ENCODE measurements at places on chromosomes 5 and 9.

DNA sequence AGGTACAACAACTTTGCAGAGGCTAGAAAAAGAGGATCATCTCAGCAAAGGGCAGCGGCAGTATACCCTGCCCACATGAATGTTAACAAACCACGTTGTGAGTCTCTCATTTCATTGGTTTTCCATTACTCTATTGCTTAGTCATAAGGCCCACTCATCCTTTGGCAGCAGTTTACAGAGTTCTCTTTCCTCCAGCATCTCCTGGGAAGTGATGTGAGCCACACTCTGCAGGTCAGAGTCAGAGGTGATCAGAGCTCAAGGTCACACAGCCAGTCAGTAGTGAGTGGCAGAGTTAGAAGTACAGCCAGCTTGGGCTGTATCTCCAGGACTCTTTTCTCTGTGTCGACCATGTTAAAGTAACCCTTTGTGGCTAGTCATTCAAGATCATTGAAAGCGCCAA is 599.6 kb upstream of the GRAMD2B start:
- DNase-seq: no peak

DNA sequence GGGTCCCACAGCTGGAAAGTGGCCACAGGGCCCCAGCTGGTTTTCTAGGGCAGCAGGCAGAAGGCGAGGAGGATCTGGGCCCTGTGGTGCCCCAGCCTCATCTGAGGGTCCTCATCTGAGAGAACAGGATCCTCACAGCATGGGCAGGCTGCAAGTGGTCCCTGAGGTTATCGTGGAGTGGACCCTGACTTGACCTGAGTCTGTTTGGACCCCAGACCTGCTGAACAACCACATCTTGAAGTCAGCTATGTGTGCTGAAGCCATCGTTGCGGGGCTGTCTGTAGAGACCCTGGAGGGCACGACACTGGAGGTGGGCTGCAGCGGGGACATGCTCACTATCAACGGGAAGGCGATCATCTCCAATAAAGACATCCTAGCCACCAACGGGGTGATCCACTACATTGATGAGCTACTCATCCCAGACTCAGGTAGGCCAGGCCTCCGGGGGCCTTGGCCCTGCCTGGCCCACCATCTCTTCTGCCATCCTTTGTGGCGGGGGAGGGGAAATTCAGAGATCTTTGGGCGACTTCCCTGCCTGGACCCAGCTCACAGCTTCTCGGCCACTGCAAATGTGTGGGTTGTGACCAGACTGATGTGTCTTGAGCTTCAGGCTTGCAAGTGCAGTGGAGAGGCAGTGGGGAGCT is 24.0 kb downstream of the TGFBI start:
- no peak for DNase-seq

DNA sequence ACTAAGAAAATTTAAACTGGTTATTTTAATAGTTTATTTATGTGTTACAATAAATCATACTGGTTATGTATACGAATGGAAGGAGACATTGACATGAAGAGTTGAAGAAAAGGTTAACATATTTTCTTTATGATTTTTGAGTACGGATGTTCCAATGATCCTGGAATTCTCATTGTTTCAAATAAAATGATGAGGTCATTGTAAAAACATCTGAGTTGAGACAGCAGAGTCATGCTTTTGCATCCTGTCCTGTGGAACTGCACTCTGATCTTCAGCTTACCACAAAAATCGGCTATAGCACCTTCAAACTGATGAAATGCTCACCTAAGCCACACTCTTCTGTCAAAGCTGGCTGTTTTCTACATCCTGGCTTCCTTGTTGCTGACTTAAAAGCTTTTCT is 67.8 kb downstream of the PTCD2 start:
- peak; percentile 51 for DNase-seq

DNA sequence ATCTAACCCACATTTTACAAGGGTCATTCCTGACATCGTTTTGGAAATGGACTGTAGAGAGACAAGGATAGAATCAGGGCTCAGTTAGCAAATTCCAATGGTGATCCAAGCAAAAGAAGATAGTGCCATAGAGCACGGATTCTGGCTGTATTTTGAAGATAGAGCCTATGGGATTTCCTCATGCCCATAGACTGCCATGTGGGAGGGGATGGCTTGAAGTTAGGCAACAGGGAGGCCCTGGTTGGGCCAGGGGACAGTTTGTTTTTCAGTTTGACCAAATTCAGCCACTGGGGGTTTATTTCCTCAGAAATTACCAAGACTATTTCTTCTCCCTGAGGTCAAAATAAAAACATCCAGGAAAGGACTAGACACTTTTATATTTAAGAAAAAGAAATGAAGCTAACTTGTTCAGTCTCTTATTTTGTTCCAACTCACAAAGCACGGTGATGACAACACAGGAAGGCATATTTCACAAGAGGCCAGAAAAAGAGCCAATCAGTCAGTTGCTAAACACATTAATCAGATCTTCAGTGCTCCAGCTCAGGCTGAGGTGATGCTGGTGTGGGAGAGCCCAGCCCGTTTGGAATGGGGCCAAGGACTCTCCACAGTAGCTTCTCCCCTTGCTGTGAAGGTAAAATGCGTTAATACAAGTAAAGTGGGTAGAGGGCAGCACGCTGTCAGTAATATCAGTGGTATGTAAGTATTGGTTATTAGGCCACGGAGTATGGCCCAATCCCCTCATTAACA is 4.4 kb upstream of the DCTN4 start:
- DNase-seq: no peak

- DNase-seq: peak; percentile 40
Observed at GRCh38 chr5:158384535-158385481, 525.9 kb upstream of the CLINT1 start.

Measured in hepatic stellate cell (primary cell).